Femur (tissue), 1 donor: ENCODE measurements at places on chromosomes 4 and X.

DNA sequence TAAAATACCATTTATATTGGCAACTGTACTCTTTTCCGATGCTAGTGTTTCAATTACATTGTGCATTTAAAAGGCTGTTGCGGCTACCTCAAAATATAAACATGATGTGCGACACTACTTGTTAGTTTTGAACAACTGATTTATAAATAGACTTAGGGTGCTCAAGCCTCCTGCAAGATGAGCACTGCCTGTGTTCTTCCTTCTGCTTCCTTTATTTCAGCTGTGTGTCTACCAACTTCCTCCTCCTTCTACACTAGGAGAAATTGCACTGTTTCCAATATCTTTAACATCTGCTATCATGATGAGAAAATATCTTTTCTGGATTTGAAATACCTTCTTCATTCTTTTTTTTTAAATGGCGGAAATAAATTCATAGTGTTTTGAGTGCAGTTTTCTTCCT lies 24.0 kb downstream of the TET2 start:
- DNase-seq: no peak

DNA sequence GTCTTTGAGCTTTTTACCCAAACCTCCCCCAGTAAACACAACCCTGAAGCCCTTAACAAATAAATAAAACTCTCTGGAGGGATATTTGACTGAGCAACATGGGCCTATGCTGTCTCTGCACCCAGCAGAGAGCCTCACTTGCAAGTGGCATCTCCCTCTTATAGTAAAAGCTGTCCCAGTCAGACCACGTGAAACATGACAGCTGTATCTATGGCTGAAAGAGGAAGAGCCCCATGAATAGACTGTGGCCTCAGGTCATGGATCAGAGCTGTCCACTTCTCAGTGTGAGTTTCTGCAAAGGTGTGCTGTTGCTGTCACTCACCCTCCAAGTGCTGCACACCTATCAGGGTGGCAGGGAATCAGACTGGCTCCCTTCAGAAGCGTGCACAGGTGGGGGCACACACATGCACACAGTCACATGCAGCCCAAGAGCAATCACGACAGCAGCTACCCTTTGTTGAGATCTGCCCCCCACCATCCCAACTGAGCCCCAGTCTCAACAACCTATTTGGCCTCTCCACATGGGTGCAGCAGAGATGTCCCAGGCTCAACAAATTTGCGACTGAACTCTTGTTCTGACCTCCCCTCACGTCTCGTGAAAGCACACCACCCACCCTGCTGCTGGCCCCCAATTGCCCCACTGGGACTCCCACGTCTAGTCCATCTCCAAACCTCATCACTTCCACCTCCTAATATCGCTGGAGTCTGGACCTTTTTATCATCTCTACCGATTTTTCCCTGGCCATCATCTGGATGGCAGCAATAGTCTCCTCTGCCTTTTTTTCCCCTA lies 45.6 kb downstream of the NAT8L start:
- DNase-seq: no peak

DNA sequence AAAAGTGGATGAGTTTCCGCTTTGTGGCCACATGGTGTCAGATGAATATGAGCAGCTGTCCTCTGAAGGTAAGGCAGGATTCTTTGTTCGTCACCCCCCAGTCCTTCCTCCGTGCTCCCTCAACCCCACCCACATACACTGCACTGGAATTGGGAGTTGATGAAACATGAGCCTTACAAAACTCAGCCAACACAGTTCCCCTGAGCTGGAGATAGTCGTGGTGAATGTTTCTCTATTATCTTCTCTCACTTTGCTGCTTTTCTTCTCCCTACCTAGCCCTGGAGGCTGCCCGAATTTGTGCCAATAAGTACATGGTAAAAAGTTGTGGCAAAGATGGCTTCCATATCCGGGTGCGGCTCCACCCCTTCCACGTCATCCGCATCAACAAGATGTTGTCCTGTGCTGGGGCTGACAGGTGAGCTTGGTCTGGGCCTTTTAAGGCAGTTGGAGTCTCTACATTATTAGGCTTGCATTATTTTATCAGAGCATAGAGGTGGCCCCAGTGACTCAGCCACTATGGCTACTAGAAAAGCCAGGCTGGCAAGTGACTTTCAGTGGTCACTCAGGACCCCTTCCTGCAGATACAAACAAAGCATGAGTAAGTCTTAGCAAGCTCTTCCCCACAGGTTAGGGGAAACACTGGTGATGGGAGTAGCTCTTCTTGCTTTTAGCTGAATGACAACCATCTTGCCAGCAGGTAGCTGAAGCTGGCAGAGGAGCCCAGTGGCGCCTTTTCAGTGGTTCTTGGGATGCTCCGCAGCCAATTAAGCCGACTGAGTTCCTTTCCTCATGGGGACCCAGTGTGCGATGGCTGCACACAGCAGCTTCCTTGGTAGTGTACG lies 1.6 kb downstream of the RPL10 start:
- no peak for DNase-seq

DNA sequence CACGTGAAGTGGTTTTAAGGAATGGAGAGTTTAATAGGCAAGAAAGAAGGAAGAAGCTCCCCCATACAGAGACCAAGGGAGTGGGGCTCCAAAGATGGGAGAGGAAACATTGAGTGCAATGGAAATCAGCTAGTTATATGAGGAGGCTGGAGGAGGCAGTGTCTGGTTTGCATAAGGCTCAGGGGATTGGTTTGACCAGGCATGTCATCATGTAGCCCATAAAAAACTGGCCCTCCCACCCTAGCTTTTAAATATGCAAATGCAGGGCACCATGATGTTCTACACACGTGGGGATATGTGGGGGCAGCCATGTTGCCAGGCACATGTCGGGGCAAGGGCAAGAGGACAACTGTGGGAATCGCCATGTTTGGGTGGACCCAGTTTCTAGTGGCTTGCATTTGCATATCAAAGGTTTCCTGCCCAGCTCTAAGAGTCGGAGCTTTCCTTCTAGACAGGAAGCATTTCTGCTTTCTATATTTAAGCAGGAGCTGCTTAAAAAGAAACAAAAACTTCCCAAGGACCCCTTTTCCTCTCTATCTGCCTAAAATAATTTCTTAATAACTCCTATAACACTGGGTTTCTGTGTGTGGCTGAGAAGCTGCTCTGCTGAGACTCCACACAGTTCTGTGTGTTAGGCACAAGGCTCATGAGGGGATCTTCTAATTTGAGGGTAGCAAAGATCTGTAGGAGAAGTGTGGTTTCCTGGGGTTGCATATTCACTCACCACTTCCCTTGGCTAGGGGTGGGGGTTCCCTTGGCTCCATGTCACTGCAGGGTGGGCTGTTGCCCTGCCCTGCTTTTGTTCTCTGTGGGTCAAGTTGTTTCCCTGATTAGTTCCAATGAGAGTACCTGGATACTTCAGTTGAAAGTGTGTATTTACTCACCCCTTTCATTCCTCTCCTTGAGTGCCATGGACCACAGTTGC lies 113.5 kb downstream of the VSIG4 start:
- DNase-seq: no peak

DNA sequence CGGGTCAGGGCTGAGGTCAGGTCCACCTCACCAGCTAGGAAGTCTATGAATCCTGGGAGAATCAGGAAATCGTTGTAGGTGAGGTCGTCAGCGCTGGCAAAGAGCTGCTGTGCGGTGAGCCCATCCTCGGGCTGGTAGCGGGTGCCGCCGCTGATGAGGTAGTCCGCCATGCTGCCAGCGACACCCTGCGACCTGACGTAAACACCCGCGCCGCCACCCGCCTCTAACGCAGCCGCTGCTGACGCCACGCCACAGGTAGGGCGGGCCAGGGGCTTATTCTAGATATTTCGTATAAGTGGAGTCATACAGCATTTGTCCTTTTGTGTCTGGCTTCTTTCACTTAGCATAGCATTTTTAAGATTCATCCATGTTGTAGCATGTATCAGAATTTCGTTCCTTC lies 220.2 kb upstream of the ATP6AP2 start:
- DNase-seq: no peak

DNA sequence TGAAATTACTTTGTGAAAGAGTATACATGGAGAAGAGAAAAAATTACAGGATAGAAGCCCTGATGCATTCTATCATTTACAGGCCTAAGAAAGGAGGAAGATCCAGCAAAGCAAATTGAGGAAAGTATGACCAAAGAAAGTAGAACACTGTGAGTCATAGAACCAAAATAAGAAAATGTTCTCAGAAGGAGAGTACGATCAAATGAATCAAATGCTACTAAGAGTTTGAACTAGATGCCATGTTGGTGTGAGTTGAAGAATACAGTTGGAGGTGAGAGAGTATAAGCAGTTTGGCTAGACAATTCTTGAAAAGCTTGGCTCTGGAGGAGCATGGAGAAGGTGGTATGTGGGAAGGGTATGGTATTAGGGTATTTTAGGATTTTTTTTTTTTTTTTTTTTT lies 161.8 kb downstream of the RPA4 start:
- no peak for DNase-seq

DNA sequence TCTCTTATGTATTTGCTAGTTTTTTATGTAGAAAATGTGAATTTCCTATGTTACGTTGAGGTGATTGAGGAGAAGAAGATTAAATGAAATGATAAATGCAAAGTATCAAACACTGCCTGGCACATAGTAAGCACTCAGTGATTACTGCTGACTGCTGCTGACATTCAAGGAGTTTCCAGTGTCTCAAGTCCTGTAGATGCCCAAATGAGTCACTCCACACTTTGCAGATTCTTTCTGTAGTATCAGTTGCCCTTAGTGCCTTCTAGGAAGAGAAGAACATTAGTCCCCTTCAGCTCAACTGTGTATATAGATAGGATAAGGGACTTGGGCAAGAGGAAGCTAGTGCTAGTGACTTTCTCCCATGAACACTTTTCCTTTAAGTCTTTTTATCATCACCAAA lies 240.5 kb upstream of the TEX13A start:
- no peak for DNase-seq

DNA sequence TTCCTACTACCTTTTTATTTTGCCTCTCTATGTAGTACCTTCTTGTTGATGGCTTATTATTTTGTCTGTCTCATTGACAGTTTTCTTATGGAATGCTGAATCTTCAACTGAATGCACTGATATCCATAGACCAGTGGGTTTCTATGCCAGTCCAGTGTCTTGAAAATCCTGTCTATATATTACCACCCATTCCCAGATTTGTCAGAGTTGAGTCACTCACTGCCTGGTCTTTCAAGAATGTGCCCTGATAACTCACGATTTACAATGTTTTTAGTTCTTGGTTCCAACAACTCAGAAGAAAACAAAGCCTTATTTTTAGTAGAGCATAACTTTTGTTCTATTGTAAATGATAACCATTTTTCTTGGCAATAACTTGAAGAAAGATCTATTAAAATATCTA lies 606.0 kb upstream of the PITX2 start:
- DNase-seq: no peak

DNA sequence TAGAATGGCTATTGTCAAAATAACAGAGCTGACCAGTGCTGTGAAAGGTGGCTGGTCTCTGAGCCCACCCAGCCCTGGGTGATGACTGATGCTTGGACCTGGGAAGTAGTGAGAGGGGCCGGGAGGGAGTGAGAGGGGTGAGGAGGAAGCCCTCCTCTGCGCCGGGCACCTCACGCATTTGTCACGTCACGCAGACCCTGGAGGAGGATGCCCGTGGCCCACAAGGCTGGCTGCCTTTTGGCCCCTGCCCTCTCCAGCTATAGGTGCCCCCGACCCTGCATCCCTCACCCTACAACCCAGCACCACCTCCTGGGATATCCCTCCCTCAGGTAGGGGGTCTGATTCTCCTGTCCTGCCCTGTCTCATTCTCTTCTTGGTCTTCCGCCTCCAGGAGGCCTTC lies 207.4 kb downstream of the AFAP1 start:
- DNase-seq: no peak

- no peak for DNase-seq
These were observed 11.7 kb downstream of the OPHN1 start for GRCh38 chrX:68421636-68422035.

GRCh38 chr4:11424000-11424399 lies 4.7 kb downstream of the HS3ST1 start:
- peak; percentile 65 for DNase-seq
